ENCODE measurements at places on chromosomes 3 and 15. TPM values are rescaled to one million over a fixed set of nuclear protein-coding genes. Genes with fewer than 3 reads are reported as not detected.

- H3K27me3 ChIP-seq, result no peaks in the 10 kb centered on the region
- peaks cover 55% of the 10 kb centered on the region for H3K36me3 ChIP-seq
- no peak overlapping the region for H3K4me3 ChIP-seq
- no peak for DNase-seq
These were observed 142.5 kb downstream of the PDE8A start for GRCh38 chr15:85124173-85124572.

DNA sequence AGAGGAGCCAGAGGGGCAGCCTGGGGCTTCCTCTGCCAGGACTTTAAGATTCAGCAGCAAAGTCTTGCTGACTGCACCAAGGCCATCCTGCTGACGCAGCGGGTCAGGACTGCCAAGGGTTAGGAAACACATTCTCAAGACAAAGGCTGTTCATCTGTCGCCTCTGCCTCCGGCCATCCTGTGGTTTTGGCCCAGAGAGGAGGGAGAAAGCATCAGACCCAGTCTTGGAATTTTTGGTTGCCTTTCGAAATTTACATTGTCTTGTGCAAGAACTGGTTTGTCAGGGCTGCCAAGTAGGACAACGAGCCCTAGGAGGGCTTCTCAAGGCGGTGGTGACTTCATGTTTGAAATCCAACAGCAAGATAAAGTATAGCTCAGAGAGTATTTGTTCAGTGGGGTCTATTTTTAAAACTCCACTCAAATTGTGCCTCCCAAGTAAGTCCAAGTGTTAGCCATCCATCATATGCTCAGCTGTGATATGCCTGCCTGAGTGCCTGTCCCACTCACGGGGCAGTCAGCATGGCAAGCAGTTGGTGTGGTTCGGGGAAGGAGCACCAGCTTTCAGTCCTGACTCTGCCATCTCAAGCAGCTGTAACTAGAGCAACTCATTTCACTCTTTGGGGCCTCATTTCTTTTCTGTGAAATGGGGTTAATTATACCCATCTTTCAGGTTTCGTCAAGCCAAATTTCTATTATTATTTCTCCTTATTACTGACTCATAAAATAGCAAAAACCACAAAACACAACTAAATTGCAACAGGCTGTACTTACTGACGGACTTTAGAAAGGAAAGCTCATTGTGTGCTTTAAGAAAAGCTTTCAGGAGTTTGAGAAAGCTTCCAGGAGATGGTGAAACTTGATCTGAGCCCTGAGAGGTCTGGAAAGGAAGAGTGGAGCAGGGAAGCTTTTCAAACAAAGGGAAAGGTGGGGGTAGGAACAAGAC lies 42.4 kb upstream of the RHO start:
- H3K4me3 ChIP-seq, result no peak overlapping the region
- H3K27me3 ChIP-seq, result no peaks in the 10 kb centered on the region
- peak overlapping the region; percentile 67 for H3K27ac ChIP-seq
- peaks cover 34% of the 10 kb centered on the region for H3K4me1 ChIP-seq
- DNase-seq, result no peak
- peaks cover 13% of the 10 kb centered on the region for H3K36me3 ChIP-seq

DNA sequence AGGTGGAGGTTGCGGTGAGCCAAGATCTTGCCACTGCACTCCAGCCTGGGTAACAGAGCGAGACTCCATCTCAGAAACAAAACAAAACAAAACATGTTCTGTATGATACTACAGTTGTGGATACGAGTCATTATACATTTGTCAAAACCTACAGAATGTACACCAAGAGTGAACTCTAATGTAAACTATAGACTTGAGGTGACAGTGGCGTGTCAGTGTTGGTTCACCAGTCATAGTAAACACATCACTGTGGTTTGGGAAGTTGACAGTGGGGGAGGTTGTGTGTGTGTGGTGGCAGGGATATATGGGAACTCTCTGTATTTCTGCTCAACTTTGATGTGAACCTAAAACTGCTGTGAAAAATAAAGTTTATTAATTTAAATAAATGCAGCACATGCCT lies 33.0 kb upstream of the GNB5 start:
- no peak overlapping the region for H3K4me3 ChIP-seq
- DNase-seq, result no peak
- no peaks in the 10 kb centered on the region for H3K27me3 ChIP-seq
- H3K4me1 ChIP-seq, result peaks cover 2% of the 10 kb centered on the region
- no peak overlapping the region for H3K27ac ChIP-seq

DNA sequence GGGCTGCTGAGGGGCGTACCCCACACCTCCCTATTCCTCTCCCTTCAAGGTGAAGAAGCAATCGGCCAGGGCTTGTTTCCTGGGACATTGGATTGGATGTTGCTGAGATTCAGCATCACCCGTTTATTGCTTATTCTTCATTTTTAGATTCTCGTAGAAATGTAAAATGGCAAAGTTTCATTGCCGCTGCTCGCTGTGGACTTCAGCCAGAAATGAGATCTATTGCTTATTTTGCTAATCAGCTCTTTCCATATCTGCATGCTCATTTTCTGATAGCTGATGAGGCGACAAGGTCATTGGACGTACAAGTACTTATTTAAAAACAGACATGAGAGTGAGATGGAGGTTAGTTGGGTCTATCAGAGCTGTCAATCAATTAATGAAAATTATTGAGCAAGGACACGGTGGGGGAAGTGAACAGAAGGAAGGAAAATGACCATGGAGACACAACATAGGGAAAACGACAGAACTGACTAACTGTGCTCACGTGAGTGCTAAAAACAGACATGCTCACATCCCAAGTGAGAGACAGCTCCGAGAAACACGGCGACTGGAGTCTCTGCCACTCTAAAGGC lies 471.2 kb downstream of the NR2F2 start:
- peaks cover 3% of the 10 kb centered on the region for H3K27me3 ChIP-seq
- DNase-seq, result no peak
- no peak overlapping the region for H3K27ac ChIP-seq
- H3K4me3 ChIP-seq, result no peak overlapping the region

DNA sequence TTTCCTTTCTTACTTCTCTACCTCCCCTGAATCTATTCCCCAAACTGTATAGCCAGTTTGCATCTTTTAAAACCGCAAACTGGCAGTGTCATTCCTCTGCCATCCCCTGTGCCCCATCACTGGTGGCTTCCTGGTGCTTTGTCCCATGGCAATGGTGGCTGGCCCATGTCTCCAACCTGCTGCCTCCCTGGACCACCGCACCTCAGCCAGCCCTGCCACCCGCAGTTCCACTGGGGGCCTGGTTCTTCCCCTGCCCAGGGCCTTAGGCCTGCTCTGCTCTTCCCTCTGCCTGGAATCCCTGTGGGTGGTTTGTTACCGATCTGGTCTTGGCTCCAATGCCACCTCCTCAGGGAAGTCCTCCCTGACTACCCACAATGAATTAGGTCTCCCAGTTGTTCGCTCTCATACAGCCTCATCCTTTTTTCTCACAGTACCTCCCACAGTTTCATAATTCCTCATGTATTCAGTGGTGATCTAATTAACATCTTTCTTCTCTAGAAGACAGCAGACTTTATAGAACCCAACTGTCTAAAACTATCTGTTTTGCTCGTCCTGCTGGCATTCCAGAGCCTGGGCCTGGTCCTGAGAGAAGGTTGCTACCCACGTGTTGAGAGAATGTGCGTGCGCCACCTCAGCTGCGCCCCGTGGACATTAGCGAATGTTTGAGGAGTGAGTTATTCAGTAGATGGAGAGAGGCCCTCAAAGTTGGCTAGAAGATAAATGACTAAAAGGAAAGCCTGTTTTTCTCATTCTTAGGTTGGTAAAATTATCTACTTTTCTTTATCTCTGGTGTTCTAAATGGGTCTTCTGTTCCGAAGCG lies 130.1 kb downstream of the DNAJB8 start:
- no peak overlapping the region for H3K4me3 ChIP-seq
- DNase-seq, result no peak
- no peak overlapping the region for H3K27ac ChIP-seq
- peaks cover 8% of the 10 kb centered on the region for H3K36me3 ChIP-seq

The MGA gene
- total RNA-seq, result 47.2 TPM

GRCh38 chr3:184656829-184657681 lies 54.8 kb downstream of the MAGEF1 start:
- H3K27ac ChIP-seq, result no peak overlapping the region
- peaks cover 43% of the 10 kb centered on the region for H3K4me1 ChIP-seq
- H3K27me3 ChIP-seq, result no peaks in the 10 kb centered on the region
- no peaks in the 10 kb centered on the region for H3K36me3 ChIP-seq
- DNase-seq, result no peak

- no peaks in the 10 kb centered on the region for H3K36me3 ChIP-seq
- peaks cover 3% of the 10 kb centered on the region for H3K4me1 ChIP-seq
- H3K27me3 ChIP-seq, result peaks cover 14% of the 10 kb centered on the region
These were observed 284.8 kb downstream of the OTOL1 start for GRCh38 chr3:161781381-161781780.

The TNFAIP8L3 gene
- 0.35 TPM for total RNA-seq

DNA sequence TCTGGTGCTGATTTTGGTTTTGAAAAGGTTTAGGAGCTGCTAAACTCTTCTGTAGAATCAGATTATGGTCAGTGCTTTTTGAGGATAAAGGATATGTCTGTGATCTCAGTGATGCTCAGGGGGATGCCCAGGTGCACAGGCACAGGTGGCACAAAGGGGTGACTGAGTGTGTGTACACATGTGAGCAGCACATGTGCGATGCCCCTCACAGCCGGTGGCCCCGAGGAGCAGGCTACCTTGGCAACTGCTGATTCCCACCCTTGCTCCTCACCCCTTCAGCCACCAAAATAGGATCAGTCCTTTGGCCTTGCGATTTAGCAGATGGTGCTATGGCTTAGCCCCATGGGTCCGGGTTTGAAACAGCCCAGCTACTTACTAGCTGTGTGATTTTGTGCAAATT lies 51.1 kb downstream of the POMGNT2 start:
- DNase-seq, result peak; percentile 65
- H3K4me1 ChIP-seq, result no peaks in the 10 kb centered on the region
- H3K4me3 ChIP-seq, result no peak overlapping the region
- H3K36me3 ChIP-seq, result no peaks in the 10 kb centered on the region

DNA sequence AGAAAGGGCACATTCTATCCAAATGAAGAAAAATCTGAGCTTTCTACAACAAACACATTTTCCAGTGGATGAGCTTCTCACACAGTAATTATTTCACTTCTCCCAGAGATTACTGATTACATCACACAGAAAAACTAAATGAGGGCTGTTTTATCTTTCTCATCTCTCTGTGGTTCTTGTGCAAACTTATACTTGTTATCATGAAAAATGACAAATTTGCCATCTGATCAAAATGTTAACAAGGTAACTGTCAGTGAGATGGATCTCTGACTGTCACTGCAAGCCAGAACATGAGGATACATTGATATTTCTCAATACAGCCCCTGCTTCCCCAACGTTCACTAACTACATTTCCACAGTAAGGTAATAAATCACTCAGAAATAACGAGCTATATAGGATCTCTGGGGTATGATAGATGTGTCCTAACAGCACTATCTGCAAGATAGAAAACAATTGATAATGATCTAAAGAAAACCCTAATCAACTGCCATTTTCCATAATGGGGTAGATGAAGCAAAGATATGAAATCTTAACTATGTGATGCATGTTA lies 829.3 kb upstream of the CFAP20DC start:
- no peak for DNase-seq
- no peaks in the 10 kb centered on the region for H3K36me3 ChIP-seq
- H3K27me3 ChIP-seq, result peaks cover 18% of the 10 kb centered on the region
- peaks cover 4% of the 10 kb centered on the region for H3K4me1 ChIP-seq
- H3K27ac ChIP-seq, result no peak overlapping the region

GRCh38 chr3:160697637-160698380 lies 20.8 kb downstream of the ARL14 start:
- no peak overlapping the region for H3K4me3 ChIP-seq
- H3K36me3 ChIP-seq, result no peaks in the 10 kb centered on the region
- no peak for DNase-seq
- no peaks in the 10 kb centered on the region for H3K27me3 ChIP-seq
- peaks cover 14% of the 10 kb centered on the region for H3K4me1 ChIP-seq

The NEIL1 gene
- 34.0 TPM for total RNA-seq

The ACKR2 gene
- 0.19 TPM for total RNA-seq

GRCh38 chr15:51224428-51224827 lies 114.0 kb downstream of the CYP19A1 start:
- H3K27ac ChIP-seq, result no peak overlapping the region
- H3K4me1 ChIP-seq, result peaks cover 19% of the 10 kb centered on the region
- H3K36me3 ChIP-seq, result no peaks in the 10 kb centered on the region

The ISLR gene
- total RNA-seq, result 108 TPM

DNA sequence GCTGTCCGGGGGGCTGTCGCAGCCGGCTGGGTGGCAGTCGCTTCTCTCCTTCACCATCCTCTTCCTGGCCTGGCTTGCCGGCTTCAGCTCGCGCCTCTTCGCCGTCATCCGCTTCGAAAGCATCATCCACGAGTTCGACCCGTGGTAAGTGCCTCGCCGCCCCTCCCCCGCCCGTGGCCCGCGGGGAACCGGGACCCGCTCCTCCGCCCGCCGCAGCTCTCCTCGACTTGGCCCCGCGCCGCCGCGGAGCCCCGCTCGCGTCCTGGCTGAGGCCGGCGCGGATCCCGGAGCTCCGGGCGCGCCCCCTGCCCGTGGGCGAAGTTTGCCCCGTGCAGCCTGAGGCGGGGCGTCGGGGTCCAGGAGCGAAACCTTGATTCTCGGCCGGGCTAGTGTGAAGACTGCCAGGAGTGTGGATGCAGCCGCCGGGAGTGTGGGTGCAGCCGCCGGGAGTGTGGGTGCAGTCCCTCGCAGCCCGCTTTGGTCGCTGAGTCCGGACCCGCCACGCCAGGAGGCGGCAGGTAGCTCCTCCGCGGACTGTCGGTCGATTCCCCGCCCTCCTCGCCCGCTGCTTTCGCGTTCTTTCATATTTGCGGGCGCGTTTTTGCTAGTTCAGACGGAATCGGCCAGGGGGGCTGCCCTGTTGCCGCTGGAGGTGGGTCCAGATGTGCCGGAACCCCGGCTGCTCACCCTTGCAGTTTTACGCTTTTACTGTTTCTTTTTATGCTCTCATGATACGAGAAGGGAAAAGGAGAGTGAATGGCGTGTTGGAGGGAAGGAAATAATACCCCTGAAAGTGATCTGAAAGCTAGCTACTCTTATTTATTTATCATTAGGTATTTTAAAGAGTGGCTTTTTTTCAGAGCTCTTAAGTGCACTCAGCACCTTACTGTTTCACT lies 692 bp downstream of the STT3B start:
- H3K27me3 ChIP-seq, result no peaks in the 10 kb centered on the region
- no peaks in the 10 kb centered on the region for H3K36me3 ChIP-seq
- H3K27ac ChIP-seq, result peak overlapping the region; percentile 83
- H3K4me1 ChIP-seq, result peaks cover 22% of the 10 kb centered on the region

GRCh38 chr15:88897456-88898194 lies 2.3 kb upstream of the HAPLN3 start:
- H3K4me1 ChIP-seq, result peaks cover 49% of the 10 kb centered on the region
- H3K4me3 ChIP-seq, result no peak overlapping the region
- DNase-seq, result peak; percentile 94
- H3K27me3 ChIP-seq, result no peaks in the 10 kb centered on the region
- H3K27ac ChIP-seq, result peak overlapping the region; percentile 83

DNA sequence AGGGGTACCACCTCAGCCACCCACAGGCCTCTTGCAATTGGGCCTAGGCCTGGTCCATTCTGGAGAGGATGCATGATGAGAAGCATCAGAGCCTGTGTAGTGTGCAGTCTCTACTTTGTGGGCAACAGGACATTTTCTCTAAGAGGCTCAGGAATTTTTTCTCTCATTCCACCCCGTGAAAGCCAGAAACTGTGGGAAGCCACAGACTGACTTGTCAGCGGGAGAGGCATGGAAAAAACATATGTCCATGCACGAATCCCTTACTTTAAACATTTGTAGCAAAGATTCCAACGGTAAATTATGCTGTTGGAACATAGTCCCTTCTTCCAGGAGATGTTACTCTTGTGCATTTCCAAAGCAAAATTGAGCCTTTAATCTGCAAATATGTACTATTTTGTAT lies 196.5 kb downstream of the KLHL25 start:
- no peak for DNase-seq
- H3K36me3 ChIP-seq, result peaks cover 17% of the 10 kb centered on the region
- H3K4me1 ChIP-seq, result peaks cover 31% of the 10 kb centered on the region
- no peaks in the 10 kb centered on the region for H3K27me3 ChIP-seq
- H3K4me3 ChIP-seq, result no peak overlapping the region
